Placental epithelial cell (primary cell): ENCODE measurements at places on chromosomes 7 and 10. TPM values are rescaled to one million over a fixed set of nuclear protein-coding genes. Genes with fewer than 3 reads are reported as not detected.

The PKD2L1 gene
- total RNA-seq: not detected in 2 replicates

The GNAT3 gene
- total RNA-seq: 0.22 TPM in 1 of 2 replicates, not detected in the other

The SPAG6 gene
- total RNA-seq: not detected in 2 replicates

The PRKAR2B gene
- total RNA-seq: under 0.01 and 0.39 TPM in 2 replicates

The ITGA8 gene
- under 0.01 TPM in 1 of 2 replicates, not detected in the other for total RNA-seq

The CALML3 gene
- not detected in 2 replicates for total RNA-seq

The MCU gene
- 18.0 and 20.8 TPM in 2 replicates for total RNA-seq

The HOXA10 gene
- 0.39 TPM in 1 of 2 replicates, not detected in the other for total RNA-seq

The LOXL4 gene
- 3.8 and 5.5 TPM in 2 replicates for total RNA-seq

The LRRC4 gene
- under 0.01 and 0.11 TPM in 2 replicates for total RNA-seq

The C10orf95 gene
- total RNA-seq: 1.3 TPM in 1 of 2 replicates, not detected in the other

The PNLIPRP3 gene
- total RNA-seq: not detected in 2 replicates

The UPK3B gene
- total RNA-seq: 23.4 and 47.5 TPM in 2 replicates

The CCDC172 gene
- total RNA-seq: not detected in 2 replicates

The MACROH2A2 gene
- 16.9 and 20.4 TPM in 2 replicates for total RNA-seq

The TSPAN15 gene
- 4.3 and 4.4 TPM in 2 replicates for total RNA-seq

The AKR1C8 gene
- total RNA-seq: not detected in 2 replicates

The PSD gene
- total RNA-seq: 2.3 and 12.2 TPM in 2 replicates

The SHH gene
- not detected in 2 replicates for total RNA-seq

The GPR85 gene
- total RNA-seq: 26.0 and 33.8 TPM in 2 replicates

The AMZ1 gene
- 11.0 and 16.2 TPM in 2 replicates for total RNA-seq

The LDB3 gene
- 0.11 and 2.0 TPM in 2 replicates for total RNA-seq

The MAT1A gene
- not detected in 2 replicates for total RNA-seq

The PRSS37 gene
- not detected in 2 replicates for total RNA-seq

The CLCN1 gene
- total RNA-seq: not detected in 2 replicates

The FAM171A1 gene
- 0.76 and 2.7 TPM in 2 replicates for total RNA-seq

The GTF2IRD1 gene
- 7.0 and 12.2 TPM in 2 replicates for total RNA-seq

The CABCOCO1 gene
- total RNA-seq: 0.87 and 3.5 TPM in 2 replicates

The PNLIP gene
- not detected in 2 replicates for total RNA-seq

The H2AZ2 gene
- 51.4 and 108 TPM in 2 replicates for total RNA-seq

The NPTX2 gene
- total RNA-seq: 0.22 and 0.39 TPM in 2 replicates

The LLCFC1 gene
- total RNA-seq: not detected in 2 replicates

The AS3MT gene
- total RNA-seq: 2.4 and 3.7 TPM in 2 replicates

The ABI1 gene
- total RNA-seq: 66.7 and 94.7 TPM in 2 replicates

The SH2D4B gene
- total RNA-seq: under 0.01 and 0.22 TPM in 2 replicates

The GRK5 gene
- 1.2 and 1.6 TPM in 2 replicates for total RNA-seq

The CNPY1 gene
- total RNA-seq: not detected in 2 replicates

The ST7 gene
- total RNA-seq: 79.7 and 157 TPM in 2 replicates

The ACBD7 gene
- total RNA-seq: under 0.01 and 0.98 TPM in 2 replicates

The CALU gene
- 354 and 588 TPM in 2 replicates for total RNA-seq

The GBX1 gene
- not detected in 2 replicates for total RNA-seq

The MAD1L1 gene
- total RNA-seq: 29.4 and 44.6 TPM in 2 replicates

The NACAD gene
- total RNA-seq: 6.3 and 7.6 TPM in 2 replicates

The PSMC2 gene
- 122 and 186 TPM in 2 replicates for total RNA-seq

The CFTR gene
- total RNA-seq: under 0.01 and 0.79 TPM in 2 replicates

The CALML5 gene
- total RNA-seq: not detected in 2 replicates

The SPDYE11 gene
- total RNA-seq: not detected in 2 replicates

The SPDYE16 gene
- total RNA-seq: under 0.01 and 0.39 TPM in 2 replicates

The NPSR1 gene
- not detected in 2 replicates for total RNA-seq

The SPOCK2 gene
- under 0.01 and 0.39 TPM in 2 replicates for total RNA-seq

The COX19 gene
- total RNA-seq: 11.9 and 20.8 TPM in 2 replicates

The ADARB2 gene
- total RNA-seq: not detected in 2 replicates
